Kidney epithelial cell (primary cell): ENCODE measurements at places on chromosomes 3 and 15.
A peak's percentile ranks its signal among the peaks of the same experiment; 100 is the strongest.

DNA sequence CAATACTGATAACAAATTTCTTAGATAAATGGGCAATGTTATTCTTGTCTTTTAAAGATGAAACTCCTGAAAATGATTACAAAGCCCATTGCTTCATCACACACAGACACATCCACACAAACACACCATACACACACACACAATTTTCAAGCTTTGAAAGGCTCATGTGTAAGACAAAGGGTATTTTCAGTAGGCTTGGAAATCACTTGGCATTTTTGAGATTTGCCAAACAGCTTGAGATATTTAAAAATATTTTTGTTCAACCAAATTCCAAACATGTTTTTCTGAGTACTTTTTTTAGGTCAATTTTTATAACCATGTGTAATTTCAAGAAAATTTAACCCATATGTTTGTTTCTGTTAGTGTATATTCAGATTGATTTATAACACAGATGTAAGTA lies 283.7 kb downstream of the ROBO2 start:
- no peak for DNase-seq

GRCh38 chr15:91521548-91521947 lies 332.0 kb upstream of the SLCO3A1 start:
- no peak for DNase-seq

GRCh38 chr3:64443546-64444381 lies 218.5 kb upstream of the PRICKLE2 start:
- no peak for DNase-seq

DNA sequence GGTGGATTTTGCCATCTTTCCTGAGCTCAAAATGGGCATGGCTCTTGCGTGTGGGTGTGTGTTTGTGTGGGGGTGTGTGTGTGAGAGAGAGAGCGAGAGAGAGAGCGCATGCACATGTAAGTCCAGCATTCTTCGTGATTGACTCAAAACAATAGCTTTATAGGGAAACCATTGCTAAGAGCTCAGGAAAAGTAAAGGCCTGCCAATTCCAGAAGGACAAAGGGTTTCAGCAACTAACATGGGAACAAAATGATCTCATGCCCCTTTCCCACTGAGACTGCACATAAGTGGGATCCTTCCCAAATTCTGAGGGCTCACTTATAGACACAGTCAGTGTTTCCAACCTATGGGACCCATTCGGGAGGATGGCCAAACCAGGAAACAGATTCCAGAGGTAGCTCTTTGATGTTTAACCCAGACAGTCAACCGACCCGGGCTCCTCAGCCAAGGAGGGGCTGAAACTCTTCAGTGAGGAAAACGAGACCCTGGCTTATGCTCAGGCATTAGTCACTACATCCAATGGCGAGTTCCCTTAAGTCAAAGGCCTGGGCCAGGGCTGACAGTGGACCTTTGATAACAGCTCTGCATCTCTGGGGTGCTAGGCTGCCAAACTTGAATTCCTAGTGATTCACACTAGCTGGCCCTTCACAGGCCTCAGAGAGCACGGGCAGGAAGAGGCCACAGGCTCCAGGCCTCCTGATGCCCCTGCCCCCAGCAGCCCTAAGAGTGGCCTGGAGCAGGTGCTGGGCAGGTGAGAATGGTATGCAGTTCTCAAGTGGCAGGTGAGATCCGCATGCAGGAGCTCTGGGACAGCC lies 305.0 kb upstream of the C2CD4B start:
- peak; percentile 21 for DNase-seq
